Suppressor macrophage (primary cell): ENCODE measurements at places on chromosomes 7 and 10.
A peak's percentile ranks its signal among the peaks of the same experiment; 100 is the strongest.

GRCh38 chr10:33143160-33143728 is 185.2 kb upstream of the ITGB1 start:
- DNase-seq: peak; percentile 76

DNA sequence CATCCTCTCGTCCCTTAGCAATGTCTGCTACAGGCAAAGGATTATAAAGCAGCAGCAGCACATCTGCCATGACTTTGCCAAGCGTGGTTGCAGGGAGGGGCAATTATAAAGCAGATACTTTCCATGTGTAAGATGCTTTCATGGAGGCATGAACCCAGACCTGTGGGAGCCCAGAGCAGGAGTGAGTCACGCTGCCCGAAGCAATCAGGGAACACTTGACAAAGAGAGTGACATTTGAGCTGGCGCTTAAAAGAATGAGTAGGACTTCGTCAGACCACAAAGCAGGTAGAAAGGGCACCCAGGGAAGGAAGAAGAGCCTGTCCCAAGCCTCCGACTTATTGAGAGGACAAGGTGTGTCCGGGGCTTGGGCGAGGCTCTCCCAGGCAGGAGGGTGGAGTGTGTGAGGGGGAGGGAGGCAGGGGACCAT is 147.2 kb downstream of the MYOF start:
- no peak for DNase-seq

GRCh38 chr7:69002416-69002815 is 595.9 kb upstream of the AUTS2 start:
- DNase-seq: no peak

- DNase-seq: no peak
These were observed 276.3 kb downstream of the HPSE2 start for GRCh38 chr10:98959379-98959778.

- DNase-seq: no peak
These were observed 80.3 kb downstream of the CCDC3 start for GRCh38 chr10:12921163-12921562.

DNA sequence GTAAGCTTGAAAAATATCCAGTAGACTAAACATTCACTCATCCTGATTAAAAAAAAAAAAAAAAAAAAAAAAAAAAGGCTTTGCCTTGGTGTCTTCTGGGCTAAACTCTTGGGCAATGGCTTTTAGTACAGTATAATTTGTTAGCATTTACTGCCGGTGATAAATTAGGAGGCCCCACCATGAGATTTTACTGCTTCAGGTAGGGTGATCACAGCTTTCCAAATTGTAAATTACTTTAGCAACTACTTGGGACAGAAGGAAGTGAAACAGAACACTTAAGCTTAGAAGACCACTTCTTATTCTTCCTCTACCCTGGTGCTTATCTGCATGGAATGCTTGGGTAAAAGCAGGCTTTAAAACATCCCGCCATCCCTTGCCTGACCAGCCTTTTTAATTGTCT is 152.1 kb downstream of the HIBADH start:
- no peak for DNase-seq

- DNase-seq: no peak
These were observed 666 bp downstream of the TMEM139 start for GRCh38 chr7:143285470-143285778.

- DNase-seq: peak; percentile 51
These were observed 176.1 kb downstream of the CHN2 start for GRCh38 chr7:29370531-29371314.

GRCh38 chr7:100444311-100445278 is 8.3 kb upstream of the PPP1R35 start:
- peak; percentile 90 for DNase-seq

- peak; percentile 48 for DNase-seq
These were observed 58.0 kb downstream of the PDSS1 start for GRCh38 chr10:26755443-26755903.

DNA sequence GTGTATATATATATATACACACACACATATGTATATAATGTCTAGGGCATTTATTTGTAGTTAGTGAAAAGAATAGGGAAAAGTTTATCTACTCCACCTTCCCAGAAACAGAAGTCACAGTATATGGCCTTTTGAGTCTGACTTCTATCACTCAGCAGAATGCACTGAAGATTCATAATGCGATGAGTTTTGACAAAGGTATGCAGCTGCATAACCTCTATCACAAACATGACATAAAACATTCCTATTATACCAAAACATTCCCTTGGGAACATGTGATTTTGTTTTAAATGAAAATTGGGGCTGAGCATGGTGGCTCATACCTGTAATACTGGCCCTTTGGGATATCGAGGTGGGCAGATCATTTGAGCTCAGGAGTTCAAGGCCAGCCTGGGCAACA is 137.3 kb upstream of the EEPD1 start:
- no peak for DNase-seq

DNA sequence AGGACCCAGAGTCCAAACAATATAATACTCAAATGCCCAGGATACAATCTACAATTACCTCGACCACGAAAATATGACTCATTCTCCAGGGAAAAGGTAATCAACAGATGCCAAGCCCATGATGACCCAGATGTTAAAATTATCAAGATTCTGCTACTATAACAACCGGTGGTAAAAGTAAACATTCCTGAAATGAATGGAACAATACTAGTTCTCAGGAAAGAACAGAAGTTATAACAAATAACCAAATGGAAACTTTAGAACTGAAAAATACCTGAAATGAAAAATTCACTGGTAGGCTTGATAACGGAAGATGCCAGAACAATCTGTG is 34.1 kb upstream of the GUSB start:
- DNase-seq: no peak

GRCh38 chr7:107432261-107432660 is 37.6 kb upstream of the GPR22 start:
- no peak for DNase-seq

DNA sequence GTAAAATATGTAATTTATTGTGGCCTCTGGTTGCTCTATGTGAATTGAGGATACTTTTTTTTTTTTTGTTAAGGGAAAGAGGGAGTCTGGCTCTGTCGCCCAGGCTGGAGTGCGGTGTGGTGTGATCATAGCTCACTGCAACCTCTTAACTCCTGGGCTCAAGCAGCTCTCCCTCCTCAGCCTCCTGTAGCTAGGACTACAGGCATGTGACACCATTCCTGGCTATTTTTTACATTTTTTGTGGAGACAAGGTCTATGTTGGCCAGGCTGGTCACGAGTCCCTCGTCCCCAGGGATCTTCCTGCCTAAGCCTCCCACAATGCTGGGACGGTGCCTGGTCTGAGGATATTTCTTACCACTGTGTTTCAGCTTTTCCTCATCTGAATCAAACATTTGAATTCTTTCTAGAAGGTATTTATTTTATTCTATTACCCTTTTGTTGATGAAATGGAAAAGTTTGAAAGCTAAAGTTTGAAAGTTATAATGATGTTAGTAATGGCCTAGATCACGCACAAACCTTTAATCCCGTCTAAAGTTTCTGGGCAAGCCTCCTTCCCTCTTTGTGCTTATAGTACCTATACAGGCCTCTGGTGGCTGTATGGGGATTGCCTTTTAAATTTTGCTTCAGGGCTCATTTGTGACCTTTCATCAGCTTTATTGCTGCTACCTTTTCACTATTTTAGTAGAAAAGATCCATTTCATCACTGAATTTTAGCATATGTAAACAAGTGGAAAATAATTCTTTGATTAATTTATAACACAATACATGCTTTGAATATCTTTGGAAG is 2.0 kb downstream of the IFRD1 start:
- DNase-seq: peak; percentile 24
